ENCODE measurements at places on chromosomes 4 and X. TPM values are rescaled to one million over a fixed set of nuclear protein-coding genes. Genes with fewer than 3 reads are reported as not detected.

DNA sequence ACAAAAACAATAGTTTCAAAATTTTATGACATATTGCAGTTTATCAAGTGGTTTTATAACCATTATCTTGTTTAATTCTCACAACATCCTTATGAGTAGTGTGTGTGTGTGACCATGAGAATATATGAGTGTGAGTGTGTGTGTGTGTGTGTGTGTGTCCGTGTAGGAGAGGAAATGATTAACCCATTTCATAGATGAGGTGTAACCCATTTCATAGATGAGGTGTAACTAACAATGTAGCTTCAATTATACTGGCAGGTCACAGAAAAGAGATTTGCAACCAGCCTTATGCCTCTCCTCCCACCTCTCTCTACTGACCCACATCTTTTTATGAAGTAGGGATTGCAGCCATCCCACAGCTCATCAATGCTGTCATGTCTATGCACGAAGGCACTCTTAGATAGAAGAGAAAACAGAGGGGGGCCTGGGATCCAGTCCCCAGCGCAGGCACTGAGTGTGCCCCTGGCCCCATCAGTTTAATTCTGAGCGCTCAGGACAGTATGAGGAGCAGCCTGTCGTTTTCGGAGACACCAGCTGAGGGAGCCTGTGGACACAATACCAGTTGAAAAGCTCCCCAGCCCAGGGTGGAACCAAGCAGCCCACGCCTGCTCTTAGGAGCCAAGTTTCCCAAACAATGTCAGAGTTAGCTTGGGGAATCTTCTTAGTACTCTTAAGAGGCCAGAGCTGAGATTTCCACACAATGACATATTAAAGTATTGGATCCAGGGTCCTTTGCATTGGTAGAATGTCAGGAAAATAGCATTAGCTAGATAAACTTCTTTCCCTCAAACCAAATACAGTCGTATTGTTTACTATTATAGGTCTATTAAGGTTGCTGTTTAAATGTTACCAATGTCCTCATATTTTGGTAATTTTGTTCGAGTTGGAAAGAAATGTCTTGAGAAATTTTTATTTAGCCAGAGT lies 88.6 kb downstream of the PALLD start:
- DNase-seq, result peak; percentile 50

- DNase-seq, result no peak
These were observed 85.1 kb upstream of the AP1S2 start for GRCh38 chrX:15939737-15940136.

GRCh38 chrX:122565952-122566351 lies 618.1 kb upstream of the GRIA3 start:
- DNase-seq, result no peak

ZCCHC12 gene
- not detected for total RNA-seq

Measured in liver (tissue), 10 donors.